ENCODE measurements at places on chromosomes 11 and 22. TPM values are rescaled to one million over a fixed set of nuclear protein-coding genes. Genes with fewer than 3 reads are reported as not detected.

DNA sequence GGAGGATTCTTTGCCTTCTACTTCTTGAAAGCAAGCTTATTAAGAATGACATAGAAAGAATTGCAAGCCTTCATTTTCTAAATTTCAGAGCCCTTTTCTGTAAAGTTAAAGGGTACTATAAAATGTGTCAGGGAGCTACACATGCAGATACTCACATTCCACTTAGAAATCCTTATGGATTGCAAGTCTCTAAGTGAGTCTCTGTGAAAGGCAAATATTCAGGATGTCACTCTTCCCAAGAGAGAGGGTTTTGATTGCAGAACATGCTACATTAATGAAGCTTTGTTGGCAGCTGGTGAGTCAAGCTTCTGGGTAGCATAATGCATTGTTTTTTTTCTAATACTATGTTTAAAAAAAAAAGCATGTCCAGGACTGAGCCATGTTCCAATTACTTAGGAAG, 369.2 kb downstream of the DCDC1 start:
- no peak for DNase-seq

DNA sequence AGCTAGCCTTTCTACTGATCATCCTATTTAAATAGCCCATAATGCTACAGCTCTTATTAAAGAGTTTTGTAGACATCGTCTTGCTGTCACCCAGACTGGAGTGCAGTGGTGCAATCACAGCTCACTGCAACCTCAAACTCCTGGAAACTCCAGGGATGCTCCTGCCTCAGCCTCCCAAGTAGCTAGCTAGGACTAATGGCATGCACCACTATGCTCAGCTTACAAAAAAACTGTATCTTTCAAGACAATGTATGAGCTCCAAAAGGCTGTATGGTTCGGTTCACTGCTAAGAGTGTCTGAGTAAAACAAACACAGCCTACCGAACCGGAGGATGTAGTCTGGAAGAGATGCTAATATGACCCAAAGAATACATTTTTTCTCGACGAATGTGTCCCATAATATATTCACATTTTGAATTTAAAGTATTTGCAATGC, 2.6 kb downstream of the TAF1D start:
- DNase-seq = no peak

DNA sequence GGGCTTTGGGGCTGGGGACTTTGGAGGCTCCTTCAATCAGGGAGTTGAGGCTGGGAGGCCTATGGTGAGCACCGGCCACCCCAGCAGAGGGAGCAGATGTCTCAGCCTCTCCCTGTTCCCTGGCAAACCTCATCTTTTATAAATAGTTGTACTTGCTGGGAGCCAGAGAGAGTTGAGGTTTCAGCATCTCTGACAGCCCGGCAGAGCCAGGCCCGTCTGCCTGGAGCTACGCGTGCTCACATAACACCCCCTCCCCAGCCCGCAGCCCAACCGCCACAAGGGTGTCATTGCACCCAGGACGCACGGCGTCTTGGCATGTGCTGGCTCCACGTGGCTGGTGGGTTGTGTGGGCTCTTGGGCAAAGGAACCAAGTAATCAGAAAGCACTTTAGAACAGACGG, 127.1 kb downstream of the CHST1 start:
- DNase-seq = no peak

Gene TRPC6
- total RNA-seq = not detected

- no peak for DNase-seq
Observed at GRCh38 chr22:27886843-27887151, 32.3 kb downstream of the PITPNB start.

- DNase-seq = no peak
Observed at GRCh38 chr11:121654843-121655536, 202.2 kb upstream of the SORL1-AS1 start.

Data from activated naive CD4-positive, alpha-beta T cell treated with anti-CD3 and anti-CD28 coated beads for 36 hours (primary cell).